ENCODE measurements at places on chromosomes 1 and 21.

- DNase-seq = no peak
Measured at GRCh38 chr1:158107916-158108315, 72.8 kb upstream of the CD1D start.

DNA sequence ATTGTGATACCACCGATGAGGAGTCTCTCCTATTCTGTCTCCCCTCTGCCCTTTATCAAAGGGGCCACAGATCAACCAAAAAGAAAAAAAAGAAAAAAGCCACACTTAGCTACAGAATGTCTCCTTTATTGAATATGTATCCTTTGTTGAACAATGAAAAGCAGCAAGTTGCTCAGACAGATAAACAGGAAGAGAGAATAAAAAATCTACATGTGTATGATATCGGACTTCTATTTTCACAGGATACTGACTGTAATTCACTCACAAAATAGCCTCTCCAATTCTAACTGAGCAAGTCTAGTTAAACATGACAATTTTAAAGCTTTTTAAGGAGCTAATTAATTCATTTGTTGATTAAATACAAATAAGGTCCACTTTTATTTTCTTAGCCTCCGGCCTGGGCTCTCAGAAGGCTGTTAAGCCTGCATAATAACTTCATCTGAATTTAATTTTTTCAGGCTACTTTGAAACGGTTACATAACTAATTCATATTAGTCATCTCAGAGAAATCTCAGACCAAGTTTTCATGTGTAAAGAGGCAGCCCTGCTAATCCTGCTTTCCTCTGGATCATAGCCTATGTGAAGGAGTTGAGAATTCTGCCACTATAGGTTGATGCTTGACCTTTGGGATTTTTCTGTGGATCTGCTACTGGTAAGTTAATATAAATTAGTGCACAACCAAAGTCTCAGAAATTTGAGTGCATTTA, 304.1 kb upstream of the NR5A2 start:
- DNase-seq = no peak

GRCh38 chr1:221241592-221241991, 362.3 kb downstream of the HLX start:
- DNase-seq = peak; percentile 5

GRCh38 chr1:228373681-228374571, 32.7 kb downstream of the TRIM11 start:
- no peak for DNase-seq

DNA sequence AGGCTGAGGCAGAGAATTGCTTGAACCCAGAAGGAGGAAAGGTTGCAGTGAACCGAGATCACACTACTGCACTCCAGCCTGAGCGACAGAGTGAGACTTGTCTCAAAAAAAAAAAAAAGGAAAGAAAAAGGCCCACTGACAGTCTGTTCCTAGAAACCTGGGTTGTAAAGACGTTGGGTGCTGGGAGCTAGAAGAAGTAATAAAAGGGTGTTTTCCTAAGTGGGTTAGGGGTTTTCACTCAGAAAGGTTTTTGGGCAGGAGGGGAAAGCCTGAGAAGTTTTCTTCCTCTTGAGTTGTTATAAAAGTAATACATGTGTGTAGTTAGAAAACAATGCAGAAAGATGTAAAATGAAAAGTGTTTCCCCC, 25.4 kb downstream of the CELA3A start:
- DNase-seq = no peak

DNA sequence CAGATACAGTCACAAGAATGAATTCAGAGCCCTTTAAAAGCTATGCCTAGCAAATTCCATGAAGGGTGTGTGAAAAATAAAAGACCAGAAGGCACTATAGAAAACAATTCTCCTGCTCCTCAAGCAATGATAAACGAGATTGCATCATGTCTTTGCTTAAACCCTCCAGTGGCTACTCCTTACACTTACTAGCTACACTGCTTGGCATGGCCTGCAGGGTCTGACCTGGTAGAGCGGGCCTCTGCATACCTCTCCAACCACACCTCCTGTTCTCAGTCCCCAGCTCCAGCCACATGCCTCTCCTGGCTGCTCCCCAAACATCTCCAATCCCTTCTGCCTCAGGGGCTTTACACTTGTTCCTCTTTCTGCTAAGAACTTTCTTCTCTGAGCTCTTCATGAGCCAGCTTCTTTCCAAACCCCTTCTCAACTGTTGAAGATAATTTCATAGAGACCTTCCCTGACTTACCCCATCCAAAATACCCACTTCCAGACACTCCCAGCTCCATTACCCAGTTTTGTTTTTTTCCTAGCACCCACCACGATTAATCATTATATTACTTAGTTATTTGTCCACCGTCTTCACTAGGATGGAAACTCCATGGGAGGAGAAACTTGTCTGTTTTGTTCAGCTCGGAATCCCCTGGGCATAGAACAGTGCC, 11.2 kb upstream of the CREG1 start:
- no peak for DNase-seq

- peak; percentile 85 for DNase-seq
Measured at GRCh38 chr1:21665711-21666575, 3.2 kb downstream of the RAP1GAP start.

DNA sequence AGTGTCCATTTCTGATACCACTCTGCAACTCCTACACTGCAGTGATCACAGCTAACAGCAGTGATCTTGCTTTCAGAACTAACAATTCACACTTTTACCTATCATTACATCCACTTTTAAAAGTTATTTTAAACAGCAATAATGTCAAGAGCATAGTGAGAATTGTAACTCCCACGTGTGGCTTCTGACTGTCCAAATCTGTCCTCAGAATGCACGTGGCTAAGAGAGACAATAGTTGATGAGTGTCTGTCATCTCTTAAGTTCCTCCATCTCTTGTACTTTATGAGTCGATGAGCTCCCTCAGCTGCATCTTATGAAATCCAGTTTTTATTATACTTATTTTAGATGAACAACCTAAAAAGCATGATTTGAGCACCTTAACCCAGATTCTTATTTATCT, 16.5 kb upstream of the CFHR5 start:
- no peak for DNase-seq
